Stimulated activated CD4-positive, alpha-beta T cell treated with anti-CD3 and anti-CD28 coated beads, Interleukin-1b, Interleukin-23, amount 100 ng/mL, for 24 hours (primary cell): ENCODE measurements at places on chromosomes 4 and X.
A peak's percentile ranks its signal among the peaks of the same experiment; 100 is the strongest.

- no peak for DNase-seq
Observed at GRCh38 chrX:69556060-69557011, 52.2 kb downstream of the NALF2 start.

DNA sequence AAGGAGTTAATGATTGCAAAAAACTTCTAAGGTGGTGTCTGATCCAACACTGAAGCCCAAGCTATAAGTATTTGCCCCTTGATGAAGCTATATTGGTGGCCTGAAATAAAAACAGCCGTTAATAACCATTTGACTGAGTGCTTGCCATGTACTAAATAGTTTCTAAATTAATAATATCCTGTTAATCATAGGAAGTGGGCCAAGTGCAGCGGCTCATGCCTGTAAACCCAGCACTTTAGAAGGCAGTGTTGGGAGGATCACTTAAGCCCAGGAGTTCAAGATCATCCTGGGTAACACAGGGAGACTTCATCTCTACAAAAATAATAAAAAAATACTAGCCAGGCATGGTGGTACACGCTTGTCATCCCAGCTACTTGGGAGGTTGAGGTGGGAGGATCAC is 8.3 kb downstream of the NDP start:
- DNase-seq: no peak

GRCh38 chr4:37675587-37676290 is 10.4 kb downstream of the RELL1 start:
- DNase-seq: no peak

GRCh38 chr4:86416081-86416480 is 56.2 kb upstream of the MAPK10 start:
- DNase-seq: no peak

GRCh38 chr4:71261633-71262121 is 77.1 kb upstream of the SLC4A4 start:
- DNase-seq: no peak

DNA sequence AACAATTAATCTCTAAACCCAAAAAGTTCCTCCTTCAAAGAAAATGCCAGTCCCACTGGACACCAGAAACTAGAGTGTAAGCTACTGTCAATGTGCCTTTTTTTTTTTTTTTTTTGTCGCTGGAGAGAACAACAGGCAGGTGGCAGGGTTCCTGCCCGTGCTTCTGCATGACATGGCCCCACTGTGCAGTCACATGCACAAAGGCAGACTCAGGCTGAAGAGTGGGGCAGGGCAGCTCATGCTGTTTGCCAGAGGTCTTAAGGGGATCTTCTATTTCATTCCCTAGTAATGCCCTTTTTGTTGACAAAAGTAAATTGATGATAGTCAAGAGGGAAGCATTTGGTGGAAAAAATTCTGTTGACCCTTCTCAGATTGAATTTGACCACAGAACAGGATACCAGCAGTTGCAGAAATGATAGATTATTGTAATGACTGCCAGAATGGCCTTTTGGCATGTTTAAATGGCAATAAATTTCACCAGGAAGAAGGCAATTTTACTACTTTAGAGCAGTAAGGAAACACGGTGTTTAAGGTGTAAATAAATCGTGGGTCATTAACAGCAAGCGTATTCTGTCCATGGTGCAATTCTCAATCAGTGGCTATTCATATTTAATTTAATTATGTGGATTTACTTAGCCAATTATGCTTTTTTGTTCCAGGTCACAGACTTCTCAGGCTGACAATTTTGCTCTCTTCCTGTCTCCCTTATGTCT is 80.9 kb downstream of the NKX6-1 start:
- no peak for DNase-seq

DNA sequence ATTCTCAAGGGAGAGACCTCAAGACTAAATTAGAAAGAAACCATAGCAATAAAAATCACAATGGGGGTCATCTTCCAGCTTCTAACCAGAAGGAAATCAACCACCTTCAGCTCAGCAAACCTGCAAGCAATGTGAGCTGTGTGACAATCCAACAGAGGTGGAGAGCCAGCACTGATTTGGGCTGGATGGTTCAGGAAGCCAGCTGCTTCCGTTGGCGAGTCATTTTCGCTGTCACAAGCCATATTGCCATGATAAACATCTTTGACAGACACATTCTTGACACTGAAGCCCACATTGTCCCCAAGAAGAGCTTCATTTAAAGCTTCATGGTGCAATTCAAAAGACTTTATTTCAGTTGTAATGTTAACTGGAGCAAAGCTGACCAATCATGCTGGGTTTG is 22.7 kb downstream of the F8A1 start:
- DNase-seq: no peak

DNA sequence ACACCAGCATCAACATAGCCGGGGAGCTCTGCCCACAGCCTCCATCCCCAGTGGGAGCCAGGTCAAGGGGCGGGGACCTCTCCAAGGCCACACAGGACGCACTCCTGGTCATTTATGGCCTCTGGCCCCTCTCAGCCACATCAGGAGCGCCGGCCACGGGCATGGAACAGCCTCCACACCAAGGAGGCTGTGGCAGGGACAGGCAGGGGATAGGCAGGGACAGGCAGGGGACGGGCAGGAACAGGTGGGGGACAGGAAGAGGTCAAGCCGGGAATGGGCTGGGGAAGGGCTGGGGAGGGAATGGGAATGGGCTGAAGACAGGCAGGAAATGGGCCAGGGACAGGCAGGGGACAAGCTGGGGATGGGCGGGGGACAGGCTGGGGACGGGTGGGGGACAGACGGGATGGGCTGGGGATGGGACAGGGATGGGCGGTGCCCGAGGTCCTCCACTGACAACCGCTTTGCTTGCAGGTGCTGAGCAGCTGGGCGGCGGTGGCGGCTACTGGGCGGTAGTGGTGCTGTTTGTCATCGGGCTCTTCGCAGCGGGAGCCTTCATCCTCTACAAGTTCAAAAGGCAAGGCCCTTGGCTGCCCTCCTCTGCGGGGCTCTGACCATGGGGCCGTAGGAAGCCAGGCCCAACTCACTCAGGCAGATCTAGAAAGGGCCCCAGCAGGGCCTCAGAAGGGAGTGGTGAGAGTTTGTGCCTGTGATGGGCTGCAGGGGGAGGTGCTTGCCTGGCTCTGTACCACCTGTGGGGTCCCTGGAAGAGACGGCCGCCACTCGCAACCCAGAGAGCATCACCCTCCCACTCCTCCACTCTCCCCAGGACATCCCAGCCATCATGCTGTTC is 205.6 kb downstream of the AFAP1 start:
- DNase-seq: no peak

GRCh38 chr4:44257461-44257860 is 191.1 kb downstream of the KCTD8 start:
- DNase-seq: no peak

GRCh38 chr4:159169404-159170302 is 66.8 kb downstream of the RAPGEF2 start:
- no peak for DNase-seq

- DNase-seq: no peak
Observed at GRCh38 chr4:48620093-48620492, 130.0 kb downstream of the ZAR1 start.

DNA sequence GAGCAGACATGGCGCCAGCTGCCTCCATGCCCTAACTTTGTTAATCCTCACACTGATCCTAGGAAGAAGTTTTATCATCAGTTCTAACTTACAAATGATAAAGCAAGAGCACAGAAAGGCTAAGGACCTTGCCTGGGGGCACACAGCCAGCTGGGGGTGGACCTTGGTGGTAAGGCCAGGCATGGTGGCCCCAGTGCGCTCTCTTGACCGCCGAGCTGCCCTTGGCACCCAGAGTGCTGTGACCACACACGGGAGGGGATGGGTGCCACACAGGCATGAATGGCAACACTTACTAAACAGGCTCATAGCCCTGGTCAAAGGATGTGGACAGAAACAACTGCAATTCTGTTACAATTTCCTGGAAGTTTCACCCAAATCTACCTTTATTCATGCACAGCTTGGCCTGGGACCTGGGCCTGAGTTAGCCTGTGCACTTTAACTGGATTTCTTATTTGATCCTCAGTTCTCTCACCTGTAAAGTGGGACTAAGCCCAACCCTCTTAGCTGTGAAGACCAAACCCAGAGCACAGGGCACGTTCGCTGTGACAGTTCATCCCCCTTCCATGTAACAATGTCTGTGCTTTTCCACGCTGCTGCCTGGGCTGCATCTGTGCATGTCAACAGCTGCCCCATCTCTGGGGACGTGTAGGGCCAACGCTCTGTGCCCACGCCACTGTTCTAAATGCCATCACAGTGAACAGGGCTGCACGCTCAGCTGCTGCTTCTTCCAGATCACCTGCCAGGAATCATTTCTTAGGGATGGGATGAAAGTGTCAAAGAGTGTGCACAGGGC is 44.8 kb downstream of the ACOX3 start:
- DNase-seq: no peak

DNA sequence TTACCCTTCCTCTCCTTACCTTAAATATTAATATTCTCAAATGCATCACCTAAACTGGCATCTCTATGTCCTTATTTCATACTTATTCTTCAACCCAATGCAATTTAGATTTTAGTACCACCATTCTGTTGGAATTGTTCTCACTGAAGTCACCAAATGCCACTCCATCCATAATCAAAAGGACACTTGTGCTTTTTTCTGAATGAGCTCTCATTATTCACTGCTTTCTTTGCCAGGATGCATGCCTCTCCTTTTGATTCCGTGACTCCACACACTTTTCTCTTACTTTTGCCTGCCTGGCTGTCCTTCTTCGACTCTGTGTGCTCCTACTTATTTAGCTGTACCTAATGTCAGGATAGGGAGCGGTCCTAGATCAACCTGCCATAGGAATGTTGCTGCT is 633.1 kb upstream of the BOD1L1 start:
- no peak for DNase-seq

DNA sequence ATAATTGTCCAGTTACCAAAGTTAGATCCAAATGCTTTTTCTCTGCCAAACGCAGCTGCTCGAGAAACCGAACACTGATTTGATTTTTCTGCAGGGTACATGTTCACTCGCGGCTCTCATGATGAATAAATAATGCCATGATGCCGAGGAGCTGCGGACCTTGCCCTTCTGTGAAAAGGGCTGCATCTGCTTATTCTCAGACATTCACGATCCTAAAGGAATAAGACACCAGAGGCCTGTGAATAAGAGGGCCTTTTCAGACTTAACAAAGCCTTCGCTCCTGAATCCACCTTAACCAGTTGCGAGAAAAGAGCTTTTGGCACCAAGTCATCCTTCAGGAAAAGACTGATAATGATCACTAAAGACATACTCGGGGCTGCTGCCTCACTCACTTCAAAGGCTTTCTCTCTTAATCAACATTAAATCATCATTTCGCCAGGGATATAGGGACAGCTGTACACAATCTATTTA is 147.5 kb downstream of the FBXO8 start:
- no peak for DNase-seq

DNA sequence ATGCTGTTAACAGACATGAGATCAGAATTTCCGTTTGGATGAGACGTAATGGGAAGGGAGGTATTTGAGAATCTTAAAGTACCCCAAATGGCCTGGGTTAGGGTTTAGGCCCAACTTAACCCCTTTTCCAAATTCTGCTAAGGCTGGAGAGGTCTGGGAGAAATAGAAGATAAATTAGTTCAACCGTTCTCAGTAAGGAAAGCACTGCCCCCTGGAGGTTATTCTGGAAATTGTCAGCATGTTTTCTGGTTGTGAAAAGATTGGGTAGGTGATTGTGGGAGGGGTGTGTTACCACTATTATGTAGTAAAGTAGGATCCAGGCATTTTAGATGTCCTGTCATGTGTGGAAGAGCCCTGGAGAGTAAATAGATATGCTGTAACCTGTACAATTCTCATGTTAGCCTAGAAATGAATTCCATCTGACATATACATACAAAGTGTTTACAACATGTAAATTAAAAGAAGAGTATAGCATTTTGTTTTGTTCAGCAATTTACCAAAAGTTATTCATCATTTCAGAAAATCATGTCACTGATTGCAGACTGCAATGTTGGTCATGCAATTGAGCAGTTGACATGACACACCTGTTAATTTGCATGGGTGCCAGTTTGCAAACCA is 26.8 kb upstream of the GRXCR1 start:
- DNase-seq: peak; percentile 18

GRCh38 chr4:129364747-129365452 is 268.9 kb downstream of the C4orf33 start:
- DNase-seq: no peak

DNA sequence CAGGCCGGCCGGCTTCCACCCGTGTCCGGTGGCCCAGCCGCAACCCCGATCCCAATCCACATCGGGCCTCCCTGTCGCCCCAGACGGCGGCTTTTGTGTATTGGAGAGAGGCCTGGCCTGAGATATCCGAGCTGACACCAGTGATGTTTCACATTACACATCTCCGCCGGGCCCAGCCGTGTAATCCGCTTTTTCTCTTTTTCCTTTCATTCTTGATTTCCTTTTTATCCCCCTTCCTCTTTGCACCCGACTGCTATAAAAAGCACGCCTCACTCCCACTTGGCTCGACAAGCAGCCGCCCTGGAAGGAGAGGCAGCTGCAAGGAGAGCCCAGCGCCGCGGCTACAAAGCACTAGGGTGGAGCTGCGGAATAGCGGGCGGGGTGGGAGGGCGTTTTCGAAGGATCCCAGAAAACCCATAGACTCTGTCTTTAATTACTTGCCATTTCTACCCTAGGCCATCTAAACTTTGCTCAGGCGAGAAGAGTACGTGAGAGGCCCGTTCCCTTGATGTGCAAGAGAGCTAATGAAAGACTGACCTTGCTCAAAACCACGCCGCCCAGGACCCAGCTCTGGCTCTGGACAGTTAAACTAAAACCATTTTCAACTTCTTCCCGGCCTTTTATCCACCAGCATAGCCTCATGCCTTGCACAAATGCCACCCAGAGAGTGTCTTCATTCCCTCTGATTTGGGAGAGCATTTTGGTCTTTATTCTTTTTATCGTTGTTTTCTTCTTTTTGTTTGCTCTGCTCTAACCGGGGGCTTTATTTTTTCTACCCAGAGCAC is 3.2 kb downstream of the PITX2 start:
- no peak for DNase-seq

- no peak for DNase-seq
Observed at GRCh38 chr4:81485310-81485980, 13.7 kb upstream of the RASGEF1B start.

DNA sequence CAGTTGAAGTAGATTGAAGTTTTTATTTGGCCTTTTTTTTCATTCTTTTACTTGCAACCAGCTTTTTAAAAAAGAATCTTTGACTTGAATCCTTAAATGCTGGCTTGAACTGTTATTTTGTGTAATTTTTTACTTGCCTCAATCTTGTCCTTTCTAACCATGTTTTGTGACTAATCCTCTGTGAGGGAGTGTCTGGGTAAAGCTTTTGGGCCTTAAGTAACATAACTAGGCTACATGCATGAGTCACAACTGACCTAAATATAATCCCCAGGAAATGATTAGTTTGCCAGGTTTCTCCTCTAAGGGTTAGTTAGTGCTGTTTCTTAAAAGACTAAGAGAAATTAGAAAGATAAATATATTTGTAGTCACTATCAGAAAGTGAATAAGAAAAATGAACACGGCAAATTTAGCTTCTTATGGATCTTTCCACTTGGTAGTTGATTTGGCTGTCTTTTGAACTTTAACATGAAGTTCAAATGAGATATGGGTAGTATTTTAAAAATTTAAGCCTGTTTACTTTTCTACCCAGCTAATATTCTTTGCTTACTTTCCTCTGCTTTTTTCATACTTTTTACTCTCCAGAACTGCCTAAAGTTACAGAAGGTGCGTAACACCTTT is 13.0 kb downstream of the EXOC1 start:
- no peak for DNase-seq

GRCh38 chrX:111338095-111338698 is 67.9 kb upstream of the CAPN6 start:
- DNase-seq: no peak

GRCh38 chr4:3480528-3481112 is 17.5 kb downstream of the DOK7 start:
- peak; percentile 63 for DNase-seq

- no peak for DNase-seq
Observed at GRCh38 chrX:153791104-153791852, 2.9 kb downstream of the IDH3G start.

- no peak for DNase-seq
Observed at GRCh38 chr4:37904824-37905223, 13.9 kb downstream of the TBC1D1 start.
